ENCODE measurements at places on chromosomes 7 and 10. TPM values are rescaled to one million over a fixed set of nuclear protein-coding genes. Genes with fewer than 3 reads are reported as not detected.

DNA sequence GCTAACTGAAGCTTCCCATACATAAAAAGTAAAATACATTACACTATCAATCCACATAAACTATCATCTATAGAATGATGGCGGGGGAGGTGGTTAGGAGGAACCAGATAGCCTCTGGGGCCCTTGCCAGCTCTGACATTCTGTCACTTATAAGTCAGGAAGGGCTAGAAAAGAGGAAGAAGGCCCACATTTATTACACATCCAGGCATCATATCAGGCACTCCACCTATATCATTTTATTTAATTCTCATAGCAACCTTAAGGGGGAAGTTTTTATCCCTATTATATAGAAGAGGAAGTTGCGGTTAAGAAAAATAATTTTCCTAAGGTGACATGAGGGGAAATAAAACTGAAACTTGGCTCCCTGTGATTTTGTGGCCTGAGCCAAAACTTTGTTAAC lies 29.9 kb downstream of the HEPACAM2 start:
- no peak overlapping the region for H3K27ac ChIP-seq
- H3K36me3 ChIP-seq = no peaks in the 10 kb centered on the region
- H3K4me3 ChIP-seq = no peak overlapping the region
- DNase-seq = no peak
- H3K4me1 ChIP-seq = no peaks in the 10 kb centered on the region

Gene LIPJ
- total RNA-seq = not detected

DNA sequence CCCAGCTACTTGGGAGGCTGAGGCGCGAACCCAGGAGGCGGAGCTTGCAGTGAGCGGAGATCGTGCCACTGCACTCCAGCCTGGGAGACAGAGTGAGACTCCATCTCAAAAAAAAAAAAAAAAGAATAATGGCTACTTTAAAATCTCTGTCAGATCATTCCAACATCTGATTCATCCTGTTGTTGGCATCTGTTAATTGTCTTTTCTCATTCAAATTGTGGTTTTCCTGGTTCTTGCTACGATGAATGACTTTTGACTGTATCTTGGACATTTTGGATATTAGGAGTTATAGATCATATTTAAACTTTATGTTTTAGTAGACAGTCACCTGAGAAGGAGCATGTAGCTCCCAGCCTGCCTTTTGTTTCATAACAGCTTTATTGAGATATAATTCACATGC lies 8.5 kb downstream of the TPST1 start:
- no peak overlapping the region for H3K4me3 ChIP-seq
- peak; percentile 47 for DNase-seq
- no peaks in the 10 kb centered on the region for H3K27me3 ChIP-seq
- no peaks in the 10 kb centered on the region for H3K36me3 ChIP-seq
- no peak overlapping the region for H3K27ac ChIP-seq
- H3K4me1 ChIP-seq = peaks cover 8% of the 10 kb centered on the region

Gene CACNA2D1
- total RNA-seq = 65.4 TPM

DNA sequence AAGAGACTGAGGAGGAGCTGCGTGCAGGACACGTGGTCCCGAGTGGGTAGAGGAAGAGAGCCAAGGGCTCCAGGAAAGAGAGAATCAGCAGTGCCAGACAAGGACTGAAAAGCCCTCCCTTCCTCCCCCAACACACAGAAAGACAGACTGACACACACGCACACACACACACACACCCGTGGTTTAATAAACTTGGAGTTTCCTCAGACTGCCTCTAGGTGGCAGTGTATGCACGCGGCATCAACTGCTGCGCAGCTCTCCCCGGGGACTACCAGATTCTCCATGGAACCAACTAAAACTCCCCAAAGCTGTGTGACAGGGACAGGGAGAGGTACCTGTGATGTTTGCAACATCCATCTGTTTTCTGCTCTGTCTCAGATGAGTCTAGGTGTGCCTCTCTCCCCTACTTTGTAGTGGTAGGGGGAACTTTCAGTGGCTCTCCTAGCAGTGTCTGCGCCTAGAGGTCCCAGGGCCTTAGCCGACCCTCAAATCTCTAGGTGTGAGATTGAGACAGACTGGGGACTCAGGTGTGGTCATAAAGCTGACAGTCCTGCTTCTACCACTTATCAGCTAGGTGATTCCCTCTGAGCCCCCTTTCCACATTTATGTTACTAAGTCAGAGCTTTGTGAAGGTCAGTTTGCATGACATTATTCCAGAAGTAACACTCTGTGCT lies 9.3 kb upstream of the TSPAN14 start:
- no peaks in the 10 kb centered on the region for H3K27me3 ChIP-seq
- no peak overlapping the region for H3K27ac ChIP-seq
- H3K4me3 ChIP-seq = no peak overlapping the region
- peaks cover 5% of the 10 kb centered on the region for H3K4me1 ChIP-seq

GRCh38 chr7:16293669-16294425 lies 127.5 kb downstream of the CRPPA start:
- no peaks in the 10 kb centered on the region for H3K27me3 ChIP-seq
- H3K36me3 ChIP-seq = no peaks in the 10 kb centered on the region
- no peak for DNase-seq
- H3K4me3 ChIP-seq = no peak overlapping the region
